ENCODE measurements at places on chromosomes 2 and 18.

DNA sequence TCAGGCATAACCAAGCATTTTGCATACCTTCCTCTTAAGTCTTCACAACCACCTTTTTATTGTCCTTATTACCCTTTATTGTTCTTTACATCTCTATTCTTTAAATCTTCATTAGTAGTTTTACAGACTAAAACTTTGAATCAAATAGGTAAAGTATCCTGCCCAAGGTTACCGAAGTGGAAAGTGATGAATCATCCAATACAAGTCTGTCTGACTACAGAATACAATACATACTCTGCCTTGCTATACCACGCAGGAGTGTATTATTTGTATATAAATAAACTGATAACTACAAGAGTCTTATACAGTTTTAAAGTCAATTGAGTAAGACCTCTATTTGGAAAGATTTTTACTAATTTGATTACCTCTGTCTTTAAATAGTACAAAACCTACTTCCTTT is 196.0 kb downstream of the ZEB2 start:
- DNase-seq, result no peak

DNA sequence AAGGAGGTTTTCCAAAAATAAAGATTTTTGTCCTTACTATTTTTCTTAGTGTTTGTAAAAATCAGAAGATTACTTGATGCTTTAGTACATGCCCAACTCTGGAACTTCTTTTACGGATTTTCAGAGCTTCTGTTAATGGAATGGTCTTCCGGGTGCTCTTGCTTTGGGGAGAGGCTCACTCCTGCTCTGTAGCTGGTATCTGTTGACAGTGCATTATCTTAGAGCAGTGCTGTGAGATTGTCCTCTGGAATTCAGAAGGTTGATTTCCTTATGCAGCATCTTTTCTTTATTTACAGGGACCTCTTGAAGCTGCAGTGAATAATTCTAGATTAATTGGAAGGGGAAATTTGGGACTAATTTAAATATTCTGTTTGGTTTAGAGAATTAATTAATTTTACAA is 4.6 kb downstream of the MAPRE2 start:
- DNase-seq, result no peak

- no peak for DNase-seq
These were observed 4.1 kb upstream of the CYS1 start for GRCh38 chr2:10084223-10084865.

GRCh38 chr2:241730671-241731293 is 3.6 kb upstream of the D2HGDH start:
- DNase-seq, result no peak

DNA sequence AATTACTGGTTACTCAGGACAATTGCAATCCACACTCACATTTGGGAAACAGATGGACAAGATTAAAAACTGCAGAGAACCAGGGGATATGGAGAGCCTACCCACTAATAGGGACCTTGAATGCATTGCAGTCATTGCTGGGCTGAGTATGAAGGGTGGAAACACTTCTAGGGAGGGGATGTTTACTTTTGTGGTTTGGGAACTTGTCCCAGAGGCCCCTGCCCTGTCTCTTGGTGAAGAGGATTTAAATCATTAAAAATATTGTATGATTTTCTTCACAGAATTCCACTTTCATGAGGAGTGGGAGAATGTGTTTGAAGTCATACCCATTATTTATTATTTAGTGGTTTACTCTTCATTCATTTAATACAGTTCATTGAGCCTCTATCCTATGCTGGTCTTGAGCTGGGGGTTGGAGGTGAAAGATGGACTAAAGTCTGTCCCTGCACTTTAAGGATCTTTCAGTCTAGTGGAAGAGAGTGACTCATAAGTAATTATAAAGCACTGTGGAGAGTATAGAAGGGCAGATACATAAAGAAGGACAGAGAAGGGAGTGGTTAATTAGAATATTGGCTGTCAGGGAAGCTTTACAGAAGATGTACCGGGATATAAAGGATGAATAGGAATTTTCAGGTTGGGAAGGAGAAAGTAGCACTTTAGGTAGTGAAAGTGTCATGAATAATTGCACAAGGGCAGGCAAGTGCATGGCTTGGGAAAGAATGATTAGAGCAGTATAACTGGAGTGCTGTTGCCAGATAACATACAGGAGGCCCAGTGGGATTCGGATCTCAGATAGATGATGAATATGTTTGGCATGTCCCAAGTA is 313.4 kb downstream of the LPIN1 start:
- no peak for DNase-seq

- DNase-seq, result no peak
These were observed 33.4 kb upstream of the ATP8B1 start for GRCh38 chr18:57836557-57836956.

DNA sequence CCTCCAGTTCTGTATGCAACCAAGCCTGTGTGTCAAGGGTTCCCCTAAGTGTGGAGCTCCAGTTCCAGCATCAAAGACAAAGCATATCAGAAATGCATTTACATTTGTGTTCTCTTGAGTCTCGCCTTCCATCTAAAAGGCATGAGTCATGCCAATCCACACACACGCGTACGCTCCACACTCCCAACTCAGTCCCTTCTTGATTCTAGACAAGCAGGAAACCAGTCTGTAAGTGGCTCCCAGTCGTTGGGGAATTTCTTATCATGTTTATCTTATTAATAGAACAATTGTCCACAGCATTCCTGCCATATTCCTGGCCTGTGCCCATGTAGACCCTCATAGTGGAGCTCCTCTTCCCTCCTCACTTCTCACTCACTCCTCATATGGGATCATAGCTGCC is 86.4 kb upstream of the SLC35G4 start:
- DNase-seq, result no peak

DNA sequence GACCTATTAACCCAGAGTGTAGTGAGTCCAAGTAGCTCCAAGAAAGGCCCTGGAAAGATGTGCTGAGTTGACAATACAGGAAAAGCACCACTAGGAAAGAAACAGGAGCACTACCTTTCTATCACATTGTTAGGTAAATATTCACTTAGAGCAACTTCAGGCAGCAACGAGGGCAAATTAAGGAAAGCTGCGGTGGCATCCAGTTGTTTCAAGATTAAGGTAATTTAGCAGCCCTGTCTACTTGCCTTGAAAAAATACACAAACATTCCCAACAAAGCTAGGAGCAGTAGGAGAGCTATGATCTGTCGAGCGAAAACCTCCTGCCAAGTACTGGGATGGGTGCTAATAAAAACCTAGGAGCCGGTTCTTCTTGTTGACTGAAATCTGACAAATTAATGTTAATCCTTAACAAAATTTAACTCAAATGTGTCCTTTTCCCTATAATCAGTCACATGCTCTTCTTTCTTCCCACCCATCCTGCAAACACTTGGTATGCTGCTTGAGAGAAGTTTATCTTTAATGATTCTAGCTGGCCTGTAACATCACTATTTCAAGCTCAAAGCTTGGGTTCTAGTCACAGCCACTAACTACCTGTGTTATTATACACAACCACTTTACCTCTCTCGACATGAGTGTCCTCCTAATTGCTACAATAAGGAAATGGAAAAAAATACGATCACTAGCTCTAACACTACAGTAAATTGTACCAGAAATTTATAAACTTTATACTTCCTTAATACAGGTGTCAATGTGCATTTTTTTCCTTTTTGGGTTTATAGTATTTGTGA is 2.0 kb downstream of the ACAA2 start:
- DNase-seq, result no peak

- no peak for DNase-seq
These were observed 843.8 kb upstream of the ACVR2A start for GRCh38 chr2:147001061-147001460.

- DNase-seq, result no peak
These were observed 290.8 kb downstream of the PRKCE start for GRCh38 chr2:45942237-45942738.

DNA sequence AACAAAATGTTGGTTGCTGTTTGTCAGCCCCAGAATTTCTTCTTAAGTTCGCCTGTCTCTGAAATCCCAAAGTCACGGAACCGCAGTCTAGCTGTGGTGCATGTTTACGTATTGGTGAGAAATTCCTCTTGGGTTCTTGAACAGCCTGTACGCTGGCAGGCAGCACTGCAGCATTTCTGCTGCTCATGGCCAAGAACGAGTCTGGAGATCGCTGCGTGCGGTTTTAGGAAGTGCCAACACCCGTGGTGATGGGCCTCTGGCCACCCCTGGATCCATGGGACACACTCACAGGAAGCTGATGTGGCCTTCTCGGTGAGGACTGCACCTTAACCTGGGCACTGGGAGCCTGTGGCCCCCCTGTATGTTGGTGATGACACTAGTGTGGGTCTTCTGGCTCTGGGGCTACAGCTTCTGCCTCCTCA is 23.7 kb downstream of the ASB1 start:
- no peak for DNase-seq

GRCh38 chr18:40011201-40011600 is 1943.8 kb upstream of the PIK3C3 start:
- no peak for DNase-seq

DNA sequence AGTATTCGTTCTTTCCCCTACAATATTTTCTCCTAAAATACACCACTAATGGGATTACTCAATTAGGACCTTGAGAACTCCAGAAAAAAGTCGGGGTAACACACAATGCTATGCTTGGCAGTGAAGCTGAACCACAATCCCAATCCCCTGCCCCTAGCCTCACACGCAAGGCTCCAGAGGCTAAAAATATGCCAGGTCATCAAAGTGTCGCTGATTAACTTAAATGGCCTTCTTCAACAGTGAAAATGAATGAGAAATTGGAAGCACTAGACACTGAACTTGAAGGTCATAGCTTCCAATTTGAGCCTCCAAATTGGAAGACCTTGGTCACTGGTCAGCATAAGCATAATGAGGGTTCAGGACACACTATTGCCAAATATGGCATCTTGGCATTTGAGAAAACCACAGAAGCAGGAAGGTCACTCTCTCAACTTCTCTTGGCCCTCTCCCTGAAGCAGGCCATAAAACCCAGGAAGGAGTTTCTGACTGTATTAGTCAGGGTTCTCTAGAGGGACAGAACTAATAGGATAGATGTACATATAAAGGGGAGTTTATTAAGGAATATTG is 86.0 kb upstream of the SATB2 start:
- DNase-seq, result no peak

DNA sequence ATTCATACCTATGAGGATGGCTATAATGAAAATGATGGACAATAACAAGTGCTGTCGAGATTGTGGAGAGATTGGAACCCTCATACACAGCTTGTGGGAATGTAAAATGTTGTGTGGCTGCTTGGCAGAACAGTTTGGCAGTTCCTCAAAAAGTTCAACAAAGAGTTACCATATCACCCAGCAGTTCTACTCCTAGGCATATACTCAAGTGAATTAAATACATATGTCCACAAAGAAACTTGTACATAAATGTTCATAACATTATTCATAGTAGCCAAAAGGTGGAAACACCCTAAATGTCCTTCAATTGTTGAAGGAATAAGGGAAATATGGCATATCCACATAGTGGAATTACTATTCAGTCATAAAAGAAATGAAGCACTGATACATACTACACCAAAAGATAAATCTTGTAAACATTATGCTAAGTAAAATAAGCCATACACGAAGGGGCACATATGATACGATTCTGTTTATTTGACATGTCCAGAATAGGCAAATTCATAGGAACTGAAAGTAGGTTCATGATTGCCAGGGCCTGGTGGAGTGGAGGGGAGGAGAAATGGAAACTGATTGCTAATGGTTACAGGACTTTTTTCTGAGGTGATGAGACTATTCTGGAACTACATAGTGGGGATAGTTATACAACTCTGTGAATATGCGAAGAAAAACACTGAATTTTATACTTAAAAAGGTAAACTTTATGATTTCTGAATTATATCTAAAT is 92.1 kb downstream of the ADAM23 start:
- DNase-seq, result no peak

DNA sequence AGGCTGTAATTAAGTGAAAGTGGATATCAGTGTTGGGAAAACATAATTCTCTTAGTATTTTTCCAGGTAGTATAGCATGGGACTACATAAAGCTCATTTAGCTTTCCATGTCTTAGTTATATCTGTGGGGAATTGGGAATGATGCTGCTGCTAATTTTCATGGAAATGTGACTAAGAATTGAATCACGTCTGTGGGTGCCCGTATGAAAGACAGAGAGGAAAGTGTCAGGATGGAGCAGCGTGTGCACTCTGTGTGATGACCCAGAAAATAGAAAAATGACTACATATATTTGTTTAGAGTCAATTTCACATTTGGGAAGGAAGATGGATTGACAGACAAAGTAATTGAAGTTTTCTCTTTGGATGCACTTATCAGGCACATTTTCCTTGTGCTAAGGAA is 212.1 kb downstream of the PTPRM start:
- DNase-seq, result no peak

DNA sequence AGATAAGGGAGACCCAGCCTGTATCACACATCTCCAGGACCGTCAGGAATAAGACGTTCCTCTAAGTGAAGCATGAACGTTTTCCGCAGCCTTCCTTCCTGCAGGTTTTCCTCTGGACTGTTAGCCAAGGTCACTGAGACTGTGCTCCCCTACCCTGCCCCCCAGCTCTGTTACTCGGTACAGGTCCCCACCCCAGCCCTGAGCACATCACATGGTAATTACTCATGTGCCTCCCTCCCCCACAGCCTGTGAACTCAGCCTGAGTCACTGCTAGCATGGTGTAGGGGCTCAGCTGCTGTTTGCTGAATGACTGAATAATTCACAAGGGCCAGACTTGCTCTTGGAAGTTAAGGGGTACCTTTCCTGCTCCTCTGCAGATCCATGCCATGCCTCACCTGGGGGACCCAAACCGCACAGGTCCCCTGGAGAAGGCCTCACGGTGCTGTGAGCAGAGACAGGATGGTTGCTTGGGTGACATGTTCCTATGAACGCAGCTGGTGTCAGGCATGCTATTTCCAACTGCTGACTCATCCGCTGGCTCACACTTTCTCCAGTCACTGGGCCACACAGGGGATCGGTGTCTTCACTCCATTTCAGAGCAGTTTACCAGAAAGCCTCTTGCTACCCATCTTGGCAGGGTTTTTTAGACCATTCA is 88.2 kb downstream of the PLB1 start:
- no peak for DNase-seq

GRCh38 chr2:151789055-151789834 is 39.0 kb downstream of the ARL5A start:
- DNase-seq, result no peak

DNA sequence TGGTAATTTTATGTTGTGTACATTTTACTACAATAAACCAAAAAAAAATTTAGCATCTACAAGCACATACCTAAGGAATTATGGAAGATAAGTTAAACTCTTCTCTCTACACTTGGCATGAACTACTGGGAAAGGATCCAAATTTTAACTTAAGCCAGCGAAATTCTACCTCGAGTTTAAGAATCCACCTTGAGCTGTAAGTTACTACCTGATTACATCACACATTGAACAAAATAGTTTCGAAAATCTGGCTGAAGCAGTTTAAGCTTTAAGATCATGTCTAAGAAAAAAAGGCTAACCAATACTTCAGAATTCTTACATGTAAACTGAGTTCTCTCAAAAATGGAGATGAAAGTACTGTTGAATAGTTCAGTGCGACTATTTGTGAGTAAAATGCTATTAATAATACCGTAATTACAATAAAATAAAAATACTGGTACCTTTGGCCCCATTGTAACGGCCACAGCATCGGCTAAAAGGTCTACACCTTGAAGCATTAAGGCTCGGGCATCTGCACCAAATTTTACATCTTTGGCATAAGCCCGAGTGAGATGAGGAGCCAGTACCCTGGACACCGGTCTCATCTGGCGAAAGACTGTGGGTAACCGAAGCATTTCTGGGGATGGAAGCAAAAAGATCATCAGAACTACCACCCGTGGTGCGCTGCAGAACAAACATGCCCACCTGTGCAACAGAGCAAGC is 1.3 kb downstream of the HSPD1 start:
- no peak for DNase-seq

- no peak for DNase-seq
These were observed 1.3 kb downstream of the SDC1 start for GRCh38 chr2:20223407-20224163.
